T-cell (primary cell): ENCODE measurements at places on chromosomes 13 and 19. TPM values are rescaled to one million over a fixed set of nuclear protein-coding genes. Genes with fewer than 3 reads are reported as not detected.

DNA sequence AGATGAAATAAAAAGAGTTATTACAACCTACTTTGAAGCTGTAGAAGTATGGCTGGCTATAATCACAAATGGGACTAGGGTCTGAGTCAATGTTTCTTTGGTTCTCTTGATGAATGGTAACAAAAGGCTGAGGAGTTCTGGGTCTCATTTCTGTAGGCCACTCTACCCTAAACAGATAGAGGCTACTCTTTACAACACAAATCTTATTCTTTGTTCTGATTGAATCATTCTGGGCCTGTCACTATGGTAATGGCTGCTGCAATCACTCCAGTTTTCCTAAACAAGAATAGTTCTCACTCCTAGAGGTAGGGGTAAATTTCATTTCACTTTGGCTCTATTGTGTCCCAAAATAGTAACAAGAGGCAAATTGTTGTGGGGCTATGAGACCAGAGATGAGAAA lies 1714.3 kb upstream of the PCDH20 start:
- DNase-seq: no peak
- no peaks in the 10 kb centered on the region for H3K4me1 ChIP-seq
- no peaks in the 10 kb centered on the region for H3K36me3 ChIP-seq
- no peaks in the 10 kb centered on the region for H3K27me3 ChIP-seq

DNA sequence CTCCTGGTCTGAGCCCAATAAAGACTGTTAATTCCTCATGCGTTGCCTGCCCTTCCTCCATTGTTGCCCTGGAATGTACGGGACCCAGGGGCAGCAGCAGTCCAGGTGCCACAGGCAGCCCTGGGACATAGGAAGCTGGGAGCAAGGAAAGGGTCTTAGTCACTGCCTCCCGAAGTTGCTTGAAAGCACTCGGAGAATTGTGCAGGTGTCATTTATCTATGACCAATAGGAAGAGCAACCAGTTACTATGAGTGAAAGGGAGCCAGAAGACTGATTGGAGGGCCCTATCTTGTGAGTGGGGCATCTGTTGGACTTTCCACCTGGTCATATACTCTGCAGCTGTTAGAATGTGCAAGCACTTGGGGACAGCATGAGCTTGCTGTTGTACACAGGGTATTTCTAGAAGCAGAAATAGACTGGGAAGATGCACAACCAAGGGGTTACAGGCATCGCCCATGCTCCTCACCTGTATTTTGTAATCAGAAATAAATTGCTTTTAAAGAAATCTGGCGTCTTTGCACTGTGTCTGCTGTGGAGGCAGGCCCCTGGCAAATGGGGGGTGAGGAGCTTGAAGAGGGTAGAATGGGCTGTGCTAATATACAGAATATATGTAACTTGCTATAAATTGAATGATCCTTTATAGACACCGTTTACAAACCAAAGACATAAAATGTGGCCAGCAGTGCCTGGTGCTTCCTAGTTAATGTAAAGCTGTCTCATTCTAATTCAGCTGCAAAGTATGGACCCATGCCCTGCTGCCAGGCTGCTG lies 4.2 kb upstream of the RPS11 start:
- DNase-seq: no peak
- H3K4me3 ChIP-seq: no peak overlapping the region
- no peaks in the 10 kb centered on the region for H3K27me3 ChIP-seq
- peaks cover 17% of the 10 kb centered on the region for H3K4me1 ChIP-seq

DNA sequence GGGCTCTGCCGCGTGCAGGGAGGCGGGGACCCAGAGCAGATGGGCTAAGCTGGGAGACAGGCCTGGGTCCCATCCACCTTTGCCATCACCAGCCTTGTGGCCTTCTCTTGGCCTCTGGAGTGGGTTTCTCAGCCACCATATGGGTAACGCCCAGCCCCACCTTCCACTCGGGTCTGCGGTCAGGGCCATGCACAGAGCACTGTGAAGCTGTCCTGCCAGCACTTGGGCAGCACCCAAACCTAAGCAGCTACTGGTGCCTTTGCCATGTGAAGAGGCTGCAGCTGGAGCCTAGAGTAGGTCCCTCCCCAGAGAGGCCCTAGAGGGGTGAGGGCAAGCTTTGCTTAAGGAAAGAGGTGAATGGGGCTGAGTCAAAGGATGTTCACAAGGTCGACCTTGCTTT lies 24.1 kb upstream of the NPAS1 start:
- H3K36me3 ChIP-seq: peaks cover 60% of the 10 kb centered on the region
- no peak for DNase-seq
- no peaks in the 10 kb centered on the region for H3K4me1 ChIP-seq
- no peak overlapping the region for H3K27ac ChIP-seq
- H3K4me3 ChIP-seq: no peak overlapping the region

GRCh38 chr13:89628567-89628966 lies 1718.9 kb upstream of the MIR17HG start:
- no peak overlapping the region for H3K4me3 ChIP-seq
- no peaks in the 10 kb centered on the region for H3K36me3 ChIP-seq
- H3K4me1 ChIP-seq: no peaks in the 10 kb centered on the region
- no peak overlapping the region for H3K27ac ChIP-seq
- H3K27me3 ChIP-seq: no peaks in the 10 kb centered on the region

DNA sequence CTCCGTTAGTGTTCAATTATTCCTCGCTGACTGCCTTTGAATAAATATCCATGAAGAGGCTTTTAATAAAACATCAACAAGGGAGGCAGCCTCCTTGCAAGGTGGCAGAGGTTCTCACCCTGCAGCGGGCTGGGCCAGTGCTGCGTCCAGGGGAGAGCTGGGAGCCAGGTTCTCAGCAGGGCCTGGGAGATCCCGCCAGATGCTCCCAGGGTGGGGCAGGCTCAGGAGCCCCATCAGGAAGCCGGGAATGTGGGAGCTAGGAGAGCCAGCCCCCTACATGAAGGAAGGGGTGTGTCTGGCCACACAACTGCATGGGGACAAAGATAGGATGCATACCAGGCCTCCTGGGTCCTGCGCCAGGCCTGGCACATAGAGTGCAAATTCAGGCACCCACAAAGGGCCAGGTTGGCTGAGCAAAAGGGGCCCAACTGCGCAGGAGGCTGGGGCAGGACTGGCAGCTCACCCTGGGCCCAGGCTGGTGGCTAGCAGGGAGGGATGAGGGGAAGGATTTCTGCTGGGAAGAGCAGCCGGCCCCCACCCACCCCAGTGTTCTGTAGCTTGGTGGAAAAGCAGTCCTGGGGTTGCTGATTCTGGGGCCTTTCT lies 22.8 kb downstream of the VSTM2B start:
- no peaks in the 10 kb centered on the region for H3K4me1 ChIP-seq
- H3K4me3 ChIP-seq: no peak overlapping the region
- no peak overlapping the region for H3K27ac ChIP-seq
- peaks cover 53% of the 10 kb centered on the region for H3K27me3 ChIP-seq

DNA sequence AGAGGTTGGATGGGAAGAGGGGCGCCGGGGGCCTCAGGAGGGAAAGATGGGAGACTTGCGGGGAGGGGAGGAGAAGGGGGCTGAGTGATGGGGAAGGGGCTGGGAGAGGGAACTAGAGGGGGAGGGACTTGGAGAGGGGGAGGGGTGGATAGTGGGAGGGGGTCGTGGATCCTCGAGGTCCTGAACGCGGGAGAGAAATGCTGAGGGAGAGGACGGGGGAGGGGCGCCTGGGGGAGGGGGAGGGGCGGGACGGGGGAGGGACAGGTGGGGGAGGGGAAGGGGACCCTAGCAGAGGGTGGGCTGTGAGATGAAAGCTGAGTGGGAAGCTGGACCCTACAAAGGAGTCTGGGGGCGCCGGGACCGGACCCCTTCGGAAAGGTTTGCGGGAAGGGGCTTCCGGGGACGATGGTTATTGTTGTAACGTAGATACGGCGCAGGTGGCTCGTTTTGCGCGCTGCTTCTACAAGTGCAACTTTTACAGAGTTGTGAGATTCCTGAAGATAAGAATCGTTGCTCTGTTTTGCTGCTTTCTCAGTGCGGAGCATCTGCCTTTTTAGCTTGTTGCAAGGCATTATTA lies 418 bp downstream of the ZNF444 start:
- H3K4me3 ChIP-seq: peak overlapping the region; percentile 61
- peak; percentile 25 for DNase-seq
- H3K27ac ChIP-seq: peak overlapping the region; percentile 81
- peaks cover 38% of the 10 kb centered on the region for H3K4me1 ChIP-seq

- no peak for DNase-seq
- peaks cover 2% of the 10 kb centered on the region for H3K27me3 ChIP-seq
- H3K36me3 ChIP-seq: no peaks in the 10 kb centered on the region
- H3K4me3 ChIP-seq: no peak overlapping the region
- no peak overlapping the region for H3K27ac ChIP-seq
These were observed 168.0 kb downstream of the EFNB2 start for GRCh38 chr13:106367361-106367971.

PVR gene
- 3.4 TPM for total RNA-seq

PARP4 gene
- 58.2 TPM for total RNA-seq

LIM2 gene
- total RNA-seq: not detected

WDR88 gene
- not detected for total RNA-seq

PRR19 gene
- 0.35 TPM for total RNA-seq
